CD4-positive, alpha-beta T cell treated with Interleukin-2 at 100 ng/mL for 4 hours (primary cell): ENCODE measurements at places on chromosomes 3 and 15.

GRCh38 chr3:59802045-59802444 is 752.2 kb upstream of the CFAP20DC start:
- no peak for DNase-seq

DNA sequence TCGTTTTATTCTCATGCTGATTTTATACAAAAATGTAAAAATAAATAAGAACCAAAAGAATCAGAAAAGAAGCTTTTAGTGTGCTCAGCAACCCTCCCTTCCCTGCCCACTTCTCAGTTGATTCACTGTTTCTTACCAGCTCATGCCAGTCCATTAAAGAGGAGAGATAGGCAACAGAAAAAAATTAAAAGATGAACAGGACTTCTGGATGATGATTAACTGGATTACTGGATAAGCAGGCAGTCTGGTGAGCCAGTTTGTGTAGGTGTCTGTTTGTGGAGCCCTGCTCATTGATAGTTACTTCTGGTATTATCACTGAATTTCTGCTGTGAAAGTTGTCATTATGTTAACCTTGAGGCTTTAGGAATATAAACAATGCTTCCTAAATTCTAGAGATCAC is 15.1 kb upstream of the GPR171 start:
- DNase-seq: no peak

DNA sequence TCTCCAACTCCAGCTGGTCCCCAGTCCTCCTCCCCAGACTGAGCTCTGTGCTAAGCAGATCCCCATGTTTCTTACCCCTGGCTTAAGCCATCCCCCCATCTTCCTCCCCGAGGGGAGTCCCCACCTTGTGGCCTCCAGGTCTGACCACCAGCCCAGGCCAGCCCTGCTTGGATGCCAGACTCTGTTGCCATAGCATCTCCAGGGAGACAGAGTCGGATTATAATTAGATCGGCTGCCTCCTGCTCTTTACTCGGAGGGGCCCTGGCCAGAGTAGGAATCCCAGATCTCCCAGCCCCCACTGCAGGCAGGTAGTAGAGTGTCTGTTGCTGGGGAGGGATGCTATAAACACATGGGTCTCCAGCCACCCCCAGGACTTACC is 2.4 kb downstream of the KLHDC8B start:
- DNase-seq: no peak

DNA sequence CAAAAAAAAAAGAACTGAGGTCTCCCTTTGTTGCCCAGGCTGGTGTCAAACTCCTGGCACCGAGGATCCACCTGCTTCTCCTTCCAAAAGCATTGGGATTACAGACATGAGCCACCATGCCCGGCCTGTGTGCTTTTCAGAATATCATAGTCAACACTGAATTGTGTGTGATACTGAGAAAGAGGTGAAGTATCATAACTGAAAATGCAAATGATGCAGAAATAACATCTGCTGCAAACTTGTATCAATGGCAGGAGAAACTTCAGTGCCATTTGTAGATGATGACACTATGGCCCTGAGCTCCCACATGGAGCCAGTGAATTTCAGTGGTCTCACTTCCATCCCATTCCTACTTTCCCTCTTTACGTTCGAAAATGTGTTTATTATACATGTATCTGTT is 21.9 kb downstream of the IL12A start:
- no peak for DNase-seq

DNA sequence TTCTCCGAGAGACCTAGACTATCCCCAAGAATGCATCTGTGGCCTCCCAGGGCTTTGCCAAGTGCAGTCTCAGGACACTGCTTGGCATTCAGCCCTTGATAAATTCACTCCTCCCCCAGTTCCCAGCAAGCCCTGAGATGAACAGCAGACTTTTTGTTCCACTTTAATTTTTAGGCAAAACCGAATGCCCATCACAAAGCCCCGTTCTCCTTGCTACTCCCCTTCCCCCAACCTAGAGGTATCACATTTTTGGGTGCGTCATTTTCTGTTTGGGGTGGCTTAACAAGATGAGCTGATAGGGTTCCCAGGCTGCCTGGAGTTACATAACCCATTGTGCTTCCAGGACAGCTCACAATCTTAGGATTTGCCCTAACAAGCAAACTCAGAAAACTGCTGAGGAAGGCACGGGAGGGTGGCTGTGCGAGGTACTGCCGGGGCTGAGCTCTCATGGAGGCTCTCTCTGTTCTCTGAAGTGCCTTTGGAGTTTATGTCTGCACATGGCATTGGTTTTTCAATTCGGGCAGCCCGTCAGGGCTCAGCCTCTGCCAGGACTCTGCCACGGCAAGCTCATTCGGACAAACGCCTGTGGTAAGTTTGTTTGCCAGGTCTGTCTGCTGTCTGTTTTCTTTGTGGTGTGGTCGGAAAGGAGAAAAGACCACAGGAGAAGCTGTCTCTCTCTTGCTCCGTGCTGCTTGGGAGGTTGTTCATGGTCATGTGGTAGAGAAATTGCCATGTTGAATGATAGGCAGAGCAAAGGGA is at the start of gene TRAK1:
TRAK1 (plus strand) TSS at position 385 of the 759 bp plus-strand sequence; CDS start at position 498, 113 bp downstream.
- DNase-seq: no peak

DNA sequence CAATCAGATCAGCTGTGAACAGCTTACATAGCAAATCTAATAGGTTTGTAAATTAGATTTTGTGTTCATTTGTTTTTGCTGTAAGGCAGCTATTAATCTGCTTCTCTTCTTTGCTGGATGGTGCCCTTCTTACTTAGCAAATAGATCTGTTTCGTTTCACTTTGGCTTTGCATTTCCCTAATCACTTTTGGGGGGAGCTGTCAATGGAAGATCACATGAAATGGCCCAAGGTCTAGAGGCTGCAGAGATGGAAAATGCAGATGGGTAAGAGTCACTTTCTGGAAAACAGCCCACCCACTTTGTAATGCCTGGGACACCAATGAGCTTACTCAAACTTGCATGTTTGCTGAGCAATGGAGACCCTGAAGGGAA is 36.4 kb downstream of the ST8SIA2 start:
- DNase-seq: no peak

DNA sequence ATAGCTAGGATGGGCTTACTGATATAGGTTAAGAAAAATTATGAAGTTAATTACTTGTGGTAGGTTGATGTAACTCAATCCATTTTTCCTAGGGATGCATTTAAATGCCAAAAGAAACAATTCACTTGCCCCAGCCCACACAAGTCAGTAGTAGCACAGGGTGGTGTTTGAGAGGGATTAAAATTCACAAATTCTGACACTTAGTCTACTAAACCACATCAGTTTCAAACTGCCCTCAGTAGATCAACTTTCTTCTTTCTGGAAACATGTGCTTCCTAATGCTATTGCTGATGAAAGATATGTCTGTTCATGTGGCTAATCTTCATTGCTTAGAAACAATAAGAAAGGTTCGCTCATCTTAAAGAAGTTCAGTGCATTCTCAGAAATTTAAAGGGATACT is 160.6 kb downstream of the EPHA3 start:
- no peak for DNase-seq

DNA sequence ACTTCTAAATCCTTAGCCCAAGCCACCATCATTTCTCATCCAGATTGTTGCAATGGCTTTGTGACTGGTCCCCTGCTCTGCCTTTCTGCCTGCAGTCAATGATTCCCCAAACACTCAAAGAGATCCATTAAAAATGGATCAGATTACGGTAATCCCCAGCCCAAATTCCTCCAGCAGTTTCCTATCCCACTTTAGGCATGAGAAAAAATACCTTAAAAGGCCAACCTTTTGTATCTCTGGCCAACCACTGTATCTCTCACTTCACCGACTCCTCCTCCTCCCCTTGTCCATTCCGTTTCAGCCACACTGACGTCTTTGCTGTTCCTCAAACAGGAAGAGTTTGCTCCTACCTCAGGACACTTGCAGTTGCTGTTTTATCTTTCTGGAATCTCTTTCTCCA is 20.9 kb upstream of the IL1RAP start:
- no peak for DNase-seq

GRCh38 chr3:143171141-143171980 is 51.8 kb downstream of the CHST2 start:
- peak; percentile 33 for DNase-seq

- DNase-seq: no peak
Measured at GRCh38 chr3:23720885-23721284, 84.9 kb upstream of the UBE2E1 start.

DNA sequence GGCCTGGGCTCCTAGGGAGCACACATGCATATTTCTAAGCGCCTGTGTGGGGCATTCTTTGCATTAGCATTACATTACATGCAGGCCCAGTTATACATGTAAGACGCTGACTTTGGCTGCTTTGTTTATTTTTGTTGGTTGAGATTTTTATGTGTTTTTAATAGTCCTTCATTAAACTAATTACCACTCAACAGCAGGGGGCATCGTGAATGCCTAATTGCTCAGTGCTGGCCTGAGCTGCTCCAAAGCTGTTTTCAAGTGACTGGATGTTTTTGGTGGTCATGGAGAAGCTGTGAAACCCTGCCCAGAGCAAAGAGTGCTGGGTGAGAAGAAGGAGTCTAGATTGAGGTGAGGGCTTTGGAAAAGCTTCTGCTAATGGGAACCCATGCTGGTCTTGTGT is 41.5 kb downstream of the GPD1L start:
- no peak for DNase-seq

GRCh38 chr3:73789825-73790444 is 165.2 kb upstream of the PDZRN3 start:
- DNase-seq: no peak

GRCh38 chr3:117998071-117998470 is 1036.6 kb downstream of the IGSF11 start:
- DNase-seq: no peak

DNA sequence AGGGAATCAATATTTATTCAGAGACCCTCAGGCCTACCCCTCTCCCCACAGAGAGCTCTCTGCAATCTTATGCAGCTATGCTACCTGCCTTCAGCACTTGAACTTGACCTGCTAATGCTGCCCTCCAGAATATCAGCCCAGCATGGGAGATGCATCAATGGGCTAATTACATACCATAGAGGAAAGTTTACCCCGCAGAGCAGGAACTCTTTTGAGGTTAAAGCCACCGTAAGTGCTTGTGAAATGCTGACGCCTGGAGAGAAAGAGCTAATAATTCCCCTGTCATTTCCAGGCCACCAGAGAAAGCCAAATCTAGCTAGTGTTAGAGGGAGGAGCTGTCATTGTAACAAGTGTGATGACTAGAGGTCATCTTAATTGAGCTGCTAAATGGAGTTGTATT is 127.5 kb downstream of the CHST2 start:
- DNase-seq: no peak

GRCh38 chr3:23198801-23199200 is 4.3 kb upstream of the UBE2E2 start:
- DNase-seq: no peak

GRCh38 chr15:97461226-97461625 is 499.3 kb upstream of the ARRDC4 start:
- DNase-seq: no peak
